NCI-H1092 (cell line): ENCODE measurements at places on chromosomes 1 and 21.

DNA sequence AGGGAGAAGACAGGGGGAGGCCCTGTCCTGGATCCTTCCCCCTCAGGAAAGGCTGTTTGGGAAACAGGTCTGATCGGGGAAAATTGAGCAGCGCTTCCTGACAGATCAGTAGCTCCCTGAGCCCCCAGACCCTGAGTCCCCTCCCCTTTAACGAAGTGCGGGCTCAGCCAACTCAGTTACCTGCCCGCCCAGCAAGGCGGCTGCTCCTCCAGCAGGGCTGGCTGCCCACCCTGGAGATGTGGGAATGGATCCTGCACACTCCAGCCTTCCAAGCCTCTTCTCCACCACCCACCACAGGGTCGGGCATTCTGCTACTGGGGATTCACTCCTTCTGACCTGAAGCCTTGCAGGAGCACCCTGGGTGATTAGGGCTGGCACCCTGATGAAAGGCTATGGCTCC lies 27.6 kb upstream of the LAPTM5 start:
- no peak for DNase-seq

DNA sequence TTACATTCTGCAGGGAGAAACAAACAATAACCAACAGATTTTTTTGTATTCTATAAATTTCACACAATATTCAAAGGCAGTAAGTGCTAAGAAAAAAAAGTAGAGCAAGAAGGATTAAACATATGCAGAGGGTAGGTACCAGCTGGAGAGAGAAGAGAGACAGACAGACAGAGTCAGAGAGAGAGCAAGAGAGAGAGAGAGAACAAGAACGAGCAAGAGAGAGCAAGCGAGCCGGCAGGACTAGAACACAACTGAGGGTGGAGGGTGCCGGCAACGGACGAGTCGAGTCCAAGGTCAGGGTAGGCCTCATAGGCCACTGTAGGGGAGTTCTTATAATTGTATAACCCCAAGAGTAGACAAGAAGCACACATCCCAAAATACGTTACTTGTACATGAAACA lies 97.1 kb downstream of the RERE start:
- no peak for DNase-seq

DNA sequence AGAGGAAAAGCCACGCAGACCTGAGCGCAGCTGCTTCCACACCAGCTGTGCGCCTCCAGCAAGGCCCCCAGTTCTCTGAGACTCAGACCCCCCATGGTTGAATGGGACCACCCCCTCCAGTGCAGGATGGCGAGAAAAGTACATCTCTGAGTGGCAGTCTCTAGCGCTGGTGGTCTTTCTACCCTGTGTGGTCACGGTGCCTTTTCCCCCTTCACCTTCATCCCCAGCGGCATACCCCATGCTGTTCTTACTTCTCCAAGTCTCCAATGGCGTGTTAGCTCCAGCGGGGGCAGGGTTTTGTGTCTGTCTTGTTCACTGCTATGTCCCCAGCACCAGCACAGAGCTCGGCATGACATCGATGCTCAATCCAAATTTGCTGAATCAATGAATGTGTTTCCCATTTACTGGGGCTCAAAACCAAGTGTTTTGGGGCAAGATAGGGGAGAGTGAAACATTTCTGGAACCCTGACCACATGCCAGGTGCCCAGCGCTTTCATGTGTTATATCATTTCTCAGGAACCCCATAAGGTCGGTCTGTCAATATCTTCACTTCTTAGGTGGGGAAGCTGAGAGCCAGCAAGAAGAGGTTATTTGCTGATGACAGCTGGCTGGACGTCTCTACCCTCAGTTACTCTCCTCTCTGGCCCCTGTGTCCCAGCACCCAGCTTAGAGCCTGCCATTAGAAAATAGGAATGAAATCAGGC lies 959 bp upstream of the SDC3 start:
- DNase-seq: no peak

DNA sequence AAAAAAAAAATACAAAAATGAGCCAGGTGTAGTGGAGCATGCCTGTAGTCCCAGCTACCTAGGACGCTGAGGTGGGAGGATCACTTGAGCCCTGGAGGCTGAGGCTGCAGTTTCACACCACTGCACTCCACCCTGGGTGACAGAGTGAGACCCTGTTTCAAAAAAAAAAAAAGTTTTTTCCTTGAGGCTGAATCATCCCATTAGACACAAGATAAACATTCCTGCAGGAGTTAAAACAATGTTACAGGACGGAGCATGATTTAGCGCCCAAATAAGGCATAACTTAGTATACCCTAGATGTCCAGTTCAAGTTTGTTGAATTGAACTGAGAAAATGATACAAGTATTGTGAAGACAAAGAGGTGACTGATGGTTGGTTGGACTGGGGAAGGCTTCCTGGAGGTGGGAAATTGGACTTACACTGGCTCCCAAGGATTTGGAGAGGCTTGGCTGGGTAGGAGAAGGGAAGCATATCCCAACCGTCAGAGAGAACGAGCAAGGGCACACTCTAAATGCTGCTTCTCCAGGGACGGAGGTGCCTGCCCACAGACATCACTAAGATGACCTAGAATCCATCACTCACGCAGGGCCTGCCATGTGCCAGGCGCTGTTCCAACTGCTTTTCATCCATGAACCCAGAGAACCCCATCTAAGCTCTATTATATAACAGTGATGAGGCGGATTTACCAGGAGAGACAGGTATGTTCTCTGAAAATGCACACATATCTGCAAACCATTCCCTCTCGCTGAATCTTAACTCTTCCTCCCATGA lies 610.6 kb downstream of the KIF26B start:
- no peak for DNase-seq

GRCh38 chr1:1058921-1059493 lies 15.1 kb downstream of the RNF223 start:
- DNase-seq: no peak

GRCh38 chr1:151989211-151989862 lies 4.3 kb downstream of the S100A10 start:
- DNase-seq: no peak
